ENCODE measurements at places on chromosomes 6 and 20.

GRCh38 chr6:24402697-24403500, at the start of gene MRS2:
TSS of gene MRS2 (plus strand) at chr6:24402936. CDS start at chr6:24403047, 111 bp downstream.
- DNase-seq: peak; percentile 70

DNA sequence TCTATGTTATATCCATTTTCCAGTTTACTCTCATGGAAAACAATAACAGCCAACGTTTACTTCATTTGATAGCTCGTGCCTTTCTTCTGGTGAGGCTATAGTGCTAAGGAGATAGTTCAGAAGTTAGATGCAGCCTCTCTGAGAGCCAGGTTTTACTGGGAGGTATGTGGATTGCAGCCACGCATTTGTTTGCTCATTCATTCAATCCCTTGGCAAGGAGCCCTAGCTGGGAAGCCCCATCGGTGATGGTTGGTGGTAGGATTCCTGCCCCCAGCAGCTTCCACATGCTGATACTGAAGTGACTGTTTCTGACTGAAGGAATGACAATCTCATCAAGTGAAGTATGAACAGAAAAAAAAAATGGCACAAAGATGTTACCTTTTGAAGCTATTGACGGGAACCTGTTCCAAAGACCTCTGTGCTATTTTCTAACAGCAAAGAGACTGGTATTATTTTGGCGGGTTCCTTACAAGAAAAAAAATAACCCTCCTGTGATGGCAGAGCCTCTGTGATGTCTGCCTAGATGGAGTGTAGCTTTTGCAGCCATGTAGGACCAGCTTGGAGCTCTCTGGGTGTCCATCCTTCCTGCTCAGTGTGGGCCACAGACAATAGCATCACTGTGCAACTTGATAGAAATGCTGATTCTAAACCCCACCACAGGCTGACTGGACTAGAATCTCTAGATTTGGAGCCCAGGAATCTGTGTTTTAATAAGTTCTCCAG, 30.6 kb downstream of the SNAP25 start:
- no peak for DNase-seq

GRCh38 chr6:131651782-131652181, 14.7 kb downstream of the ENPP3 start:
- no peak for DNase-seq

DNA sequence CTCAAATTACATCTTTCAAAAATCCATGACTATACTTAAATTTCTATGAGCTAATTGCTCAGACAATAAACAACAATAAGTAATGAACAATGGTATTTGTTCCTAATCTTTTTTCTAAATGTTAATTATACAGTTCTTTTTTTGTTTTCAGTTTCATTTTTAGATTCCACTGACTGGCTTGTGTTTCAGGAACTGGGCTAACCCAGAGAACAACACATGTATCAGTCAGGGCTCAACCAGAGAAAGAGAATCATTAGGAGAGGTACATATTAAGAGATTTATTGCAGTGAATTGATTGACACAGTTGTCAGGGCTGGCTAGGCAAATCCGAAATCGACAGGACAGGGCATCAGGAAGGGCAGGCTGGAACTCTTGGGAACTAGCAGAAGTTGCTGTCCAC, 182.8 kb downstream of the GRM1 start:
- no peak for DNase-seq

DNA sequence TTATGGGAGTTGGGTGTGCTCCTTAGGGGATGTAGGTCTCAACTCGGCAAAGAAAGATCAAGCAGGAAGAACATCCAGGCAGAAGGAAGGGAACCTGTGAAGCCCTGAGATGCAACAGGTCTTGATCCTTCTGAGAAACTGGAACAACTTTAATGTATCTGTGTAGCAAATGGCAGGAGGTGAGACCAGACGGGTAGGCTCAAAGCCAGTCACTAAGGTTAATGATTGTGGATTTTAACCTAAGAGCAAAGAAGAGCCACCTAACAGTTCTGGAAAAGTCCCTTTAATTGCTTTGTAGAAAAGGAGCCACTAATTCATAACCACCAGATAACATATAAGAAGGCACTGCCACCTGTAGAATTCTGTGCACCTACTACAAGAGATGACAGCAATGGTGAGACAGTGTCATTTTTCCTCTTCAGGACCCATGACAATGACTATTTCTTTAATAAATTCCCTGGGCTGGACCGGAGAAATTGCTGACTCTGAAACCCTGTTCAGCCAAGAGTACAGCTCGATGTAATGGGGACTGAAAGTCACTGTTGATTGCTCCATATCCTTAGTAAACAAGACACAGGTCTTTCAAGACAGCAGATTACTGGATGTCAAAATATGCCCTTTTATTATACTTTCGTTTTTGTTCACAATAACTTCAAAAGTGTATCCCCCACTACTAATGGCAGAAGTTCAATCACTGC, 326.2 kb downstream of the CBLN4 start:
- no peak for DNase-seq

GRCh38 chr20:10954137-10954840, 280.5 kb upstream of the JAG1 start:
- no peak for DNase-seq

DNA sequence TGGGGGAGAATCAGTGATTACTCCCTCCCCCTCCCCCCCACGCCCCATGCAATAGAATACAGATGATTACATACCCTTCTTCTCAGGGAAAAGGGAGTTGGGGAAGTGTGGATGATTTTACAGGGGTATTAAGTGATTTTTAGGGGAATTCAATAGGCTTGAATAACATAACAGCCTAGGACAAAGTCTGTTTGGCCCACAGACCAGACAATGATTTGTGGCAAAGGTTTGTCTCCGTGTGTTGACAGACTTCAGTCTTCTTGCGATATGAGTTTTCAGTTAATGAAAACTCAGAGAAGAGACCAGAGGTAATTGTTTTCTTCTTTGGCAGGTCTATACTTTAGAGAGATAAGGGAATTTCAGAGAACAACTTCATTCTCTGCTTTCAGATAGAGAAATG, 95.3 kb downstream of the OR2B2 start:
- no peak for DNase-seq

DNA sequence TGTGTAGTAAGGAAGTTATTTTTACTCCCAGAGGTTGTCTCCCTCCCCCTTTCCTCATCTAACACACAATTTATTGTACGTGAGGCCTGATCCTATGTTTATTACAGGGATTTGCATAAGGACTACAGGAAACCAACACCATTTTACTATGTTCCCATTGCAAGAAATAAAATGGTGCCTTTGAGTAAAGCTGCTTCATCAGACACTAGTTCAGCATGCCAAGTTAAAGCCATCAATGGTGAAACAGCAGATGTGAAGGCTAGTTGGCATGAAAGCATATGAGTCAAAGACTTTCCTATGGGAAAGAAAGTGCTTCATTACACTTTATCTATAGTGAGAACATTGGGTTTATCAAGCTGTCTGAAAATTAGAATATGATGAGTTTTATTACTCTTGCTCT, 543.0 kb downstream of the GRIK2 start:
- no peak for DNase-seq

DNA sequence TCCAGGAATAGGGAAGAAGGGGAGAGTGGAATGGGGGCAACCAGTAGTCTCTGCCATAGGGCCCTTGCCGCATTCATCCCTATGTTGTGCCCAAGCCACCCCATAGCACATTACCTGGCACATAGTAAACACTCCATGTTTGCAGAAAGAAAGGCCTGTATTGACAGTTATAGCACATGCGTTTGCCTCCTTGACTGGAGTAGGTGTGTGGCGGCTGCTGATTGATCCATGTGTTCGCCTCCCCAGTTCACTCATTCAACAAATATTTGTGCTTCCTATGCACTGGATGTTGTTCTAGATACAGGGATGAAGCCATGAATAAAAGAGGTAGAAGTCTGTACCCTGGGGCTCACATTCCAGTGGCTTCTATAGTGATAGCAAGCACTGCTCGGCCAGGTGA, 19.8 kb upstream of the CCDC167 start:
- DNase-seq: no peak

DNA sequence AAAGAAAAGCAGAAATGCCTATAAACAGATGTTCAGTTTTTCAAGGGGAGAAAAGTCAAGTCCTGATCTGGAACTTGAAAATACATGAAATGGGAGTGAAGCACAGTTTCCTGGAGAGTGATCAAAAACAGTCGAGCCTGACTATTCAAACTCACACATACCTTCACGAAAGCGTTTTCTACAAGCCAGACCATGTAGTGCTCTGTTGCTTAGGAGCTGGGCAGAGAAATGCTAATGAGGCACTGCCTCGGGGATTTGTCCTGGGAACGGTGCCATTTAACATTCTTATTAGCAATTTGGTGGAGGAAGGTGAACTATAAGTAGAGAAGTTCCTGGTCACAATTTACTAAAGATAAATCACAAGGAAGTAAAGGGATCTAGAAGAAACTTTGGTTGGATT, 5.9 kb downstream of the NHSL1 start:
- no peak for DNase-seq
